Mucosa of descending colon (tissue), 3 donors: ENCODE measurements at places on chromosomes 6 and 20.

- DNase-seq = no peak
These were observed 99.9 kb downstream of the NFATC2 start for GRCh38 chr20:51442602-51443001.

DNA sequence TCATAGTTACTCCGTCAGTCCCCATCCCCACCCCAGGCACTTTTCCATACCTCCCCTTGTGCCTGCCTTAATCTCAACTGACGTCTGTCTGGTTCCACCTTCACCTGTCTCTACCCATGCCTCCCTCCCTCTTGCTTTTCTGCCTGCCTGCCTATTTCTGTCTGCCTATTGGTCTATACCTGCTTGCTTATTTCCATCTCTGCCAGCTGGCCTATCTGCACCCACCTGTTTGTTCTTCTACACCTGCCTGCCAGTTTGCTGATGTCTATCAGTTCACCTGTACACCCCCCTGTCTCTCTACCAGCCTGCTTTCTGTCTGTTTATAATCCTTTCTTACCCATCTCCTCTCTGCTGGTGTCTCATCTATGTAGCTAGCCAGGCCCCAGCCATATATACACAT lies 87.5 kb downstream of the RALGAPA2 start:
- no peak for DNase-seq

GRCh38 chr6:104256646-104257045 lies 603.1 kb downstream of the HACE1 start:
- DNase-seq = no peak

DNA sequence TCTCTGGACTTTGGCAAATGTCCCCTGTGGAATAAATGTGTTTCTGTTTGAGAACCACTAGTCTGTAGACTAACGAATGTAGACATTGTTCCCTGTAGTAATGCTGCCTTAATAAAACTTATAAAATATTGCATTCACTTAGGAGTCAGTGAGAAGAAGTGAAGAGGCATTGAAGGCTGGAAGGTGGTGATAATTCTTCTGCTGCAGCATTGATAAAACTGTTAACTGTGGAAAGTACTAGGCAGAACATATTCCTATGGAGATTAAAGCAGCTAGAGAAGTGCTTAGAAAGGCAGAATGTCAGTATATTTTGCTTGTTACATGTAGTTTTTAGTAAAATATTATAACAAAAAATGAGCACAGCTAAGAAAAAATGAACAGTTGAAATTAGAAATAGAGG lies 4.8 kb downstream of the PGK2 start:
- no peak for DNase-seq

DNA sequence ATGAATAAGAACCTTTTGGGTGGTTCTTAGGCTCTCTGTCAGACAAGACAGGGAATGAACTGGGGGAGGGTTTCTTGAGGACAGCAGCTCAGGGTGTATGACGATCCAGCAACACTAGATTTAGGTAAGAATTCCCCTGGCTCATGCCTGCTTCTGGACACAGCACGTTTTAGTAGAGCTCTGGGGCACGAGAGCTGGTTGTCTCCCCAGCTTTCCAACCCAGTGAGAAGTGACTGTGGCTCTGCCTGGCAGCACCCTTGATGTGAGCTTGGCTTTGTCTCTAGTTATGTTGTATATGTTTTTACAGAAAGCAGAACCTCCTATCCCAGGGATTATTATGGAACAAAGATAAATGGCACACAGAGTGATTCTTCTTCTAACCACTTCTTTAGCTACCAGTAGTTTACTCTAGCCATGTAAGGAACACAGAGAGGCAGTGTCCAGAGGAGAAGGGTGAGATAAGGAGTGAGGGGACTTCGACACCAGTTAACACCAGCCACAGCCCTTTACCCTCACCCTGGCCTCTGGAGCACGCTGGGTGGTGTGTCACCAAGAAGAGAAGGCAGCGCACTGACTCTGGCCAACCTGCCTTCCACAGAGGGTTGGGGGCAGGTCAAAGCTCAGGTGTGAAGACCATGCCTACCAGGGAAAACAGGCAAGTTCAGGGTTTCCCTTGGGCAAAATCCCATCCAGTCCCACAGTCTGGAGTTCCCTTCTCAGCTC lies 3.9 kb downstream of the APOBEC2 start:
- DNase-seq = no peak

DNA sequence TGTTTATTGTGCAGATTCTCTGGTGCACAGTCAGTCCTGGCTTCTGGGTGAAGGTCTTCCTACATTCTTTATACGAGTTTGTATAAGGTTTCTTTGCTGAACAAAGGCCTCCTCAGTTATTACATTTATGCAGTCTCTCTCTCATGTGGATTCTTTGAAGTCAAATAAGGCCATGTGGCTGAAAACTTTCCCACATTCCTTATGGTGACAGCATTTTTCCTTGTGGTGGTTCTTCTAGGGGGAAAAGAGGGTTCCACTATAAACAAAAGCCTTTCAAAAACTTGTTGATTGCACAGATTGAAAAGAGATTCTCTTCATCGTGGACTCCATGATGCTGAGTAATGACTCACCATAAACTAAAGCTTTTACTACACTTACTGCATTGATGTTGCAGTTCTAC lies 19.2 kb downstream of the ZSCAN12 start:
- DNase-seq = no peak
